Stimulated activated CD4-positive, alpha-beta T cell treated with anti-CD3 and anti-CD28 coated beads, Interleukin-4, amount 100 ng/mL, for 24 hours (primary cell): ENCODE measurements at places on chromosomes 16 and 17.

DNA sequence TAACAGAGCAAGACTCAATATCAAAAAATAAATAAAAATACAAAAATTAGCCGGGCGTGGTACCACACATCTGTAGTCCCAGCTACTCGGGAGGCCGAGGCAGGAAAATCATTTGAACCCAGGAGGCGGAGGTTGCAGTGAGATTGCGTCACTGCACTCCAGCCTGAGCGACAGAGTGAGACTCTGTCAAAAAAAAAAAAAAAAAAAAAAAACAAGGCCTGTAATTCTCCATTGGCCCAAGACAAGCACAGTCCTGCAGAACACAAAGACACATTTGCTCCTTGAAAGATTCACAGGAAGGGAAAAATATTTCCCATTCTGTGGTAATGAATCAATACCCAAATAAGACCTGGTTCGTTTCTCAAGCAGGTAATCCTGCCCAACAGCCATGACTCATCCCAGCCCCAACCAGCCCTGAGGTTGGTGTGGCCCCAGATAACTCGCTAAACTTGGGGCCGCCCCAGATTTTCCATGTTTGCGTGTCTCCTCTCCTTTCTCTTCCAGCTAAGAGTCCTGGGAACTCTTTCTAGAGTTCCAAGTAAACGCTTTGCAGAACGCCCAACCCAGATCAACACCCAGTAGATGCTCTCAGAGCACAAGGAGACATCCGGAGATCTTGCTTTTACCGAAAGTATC is 40.3 kb upstream of the SNN start:
- no peak for DNase-seq

DNA sequence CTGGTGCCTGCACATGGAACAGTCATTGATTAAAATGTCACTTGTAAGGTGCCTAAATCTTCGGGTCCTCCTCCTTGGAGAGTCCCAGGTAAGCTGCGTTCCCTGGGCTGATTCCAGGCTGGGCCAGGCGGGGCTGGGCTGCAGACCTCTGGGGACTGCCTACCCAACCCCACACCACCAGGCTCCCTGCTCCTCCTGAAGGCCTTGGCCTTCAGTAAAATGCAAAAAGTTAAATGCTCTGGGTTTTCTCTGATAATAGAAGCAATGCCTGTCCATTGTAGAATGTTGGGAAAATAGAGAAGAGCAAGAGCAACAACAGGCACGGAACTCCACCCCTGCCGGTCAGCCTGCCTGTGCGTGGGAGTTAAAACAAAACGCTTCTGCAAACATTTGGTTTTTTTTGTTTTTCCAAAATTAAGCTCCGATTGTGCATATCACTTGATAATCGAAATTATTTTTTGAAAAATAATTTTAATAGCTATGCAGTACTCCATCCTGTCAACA is 363.9 kb downstream of the SEC14L1 start:
- no peak for DNase-seq

DNA sequence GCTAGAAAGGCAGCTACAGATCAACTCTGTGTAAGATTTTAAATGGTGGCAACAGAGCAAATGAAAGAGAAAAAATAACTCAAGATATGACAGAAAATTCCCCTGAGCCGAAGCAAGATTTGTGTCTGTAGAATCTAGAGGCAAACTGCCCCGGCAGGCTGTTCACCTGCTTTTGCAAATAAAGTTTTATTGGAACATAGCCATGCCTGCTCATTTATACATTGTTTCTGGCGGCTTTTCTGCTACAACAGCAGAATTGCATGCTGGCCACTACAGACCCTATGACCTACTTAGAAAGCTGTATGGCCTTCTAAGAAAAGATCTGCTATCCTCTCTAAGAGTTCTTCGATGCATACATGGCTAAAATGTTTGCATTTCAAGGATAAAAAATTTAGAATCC is 119.5 kb downstream of the SALL1 start:
- DNase-seq, result no peak

DNA sequence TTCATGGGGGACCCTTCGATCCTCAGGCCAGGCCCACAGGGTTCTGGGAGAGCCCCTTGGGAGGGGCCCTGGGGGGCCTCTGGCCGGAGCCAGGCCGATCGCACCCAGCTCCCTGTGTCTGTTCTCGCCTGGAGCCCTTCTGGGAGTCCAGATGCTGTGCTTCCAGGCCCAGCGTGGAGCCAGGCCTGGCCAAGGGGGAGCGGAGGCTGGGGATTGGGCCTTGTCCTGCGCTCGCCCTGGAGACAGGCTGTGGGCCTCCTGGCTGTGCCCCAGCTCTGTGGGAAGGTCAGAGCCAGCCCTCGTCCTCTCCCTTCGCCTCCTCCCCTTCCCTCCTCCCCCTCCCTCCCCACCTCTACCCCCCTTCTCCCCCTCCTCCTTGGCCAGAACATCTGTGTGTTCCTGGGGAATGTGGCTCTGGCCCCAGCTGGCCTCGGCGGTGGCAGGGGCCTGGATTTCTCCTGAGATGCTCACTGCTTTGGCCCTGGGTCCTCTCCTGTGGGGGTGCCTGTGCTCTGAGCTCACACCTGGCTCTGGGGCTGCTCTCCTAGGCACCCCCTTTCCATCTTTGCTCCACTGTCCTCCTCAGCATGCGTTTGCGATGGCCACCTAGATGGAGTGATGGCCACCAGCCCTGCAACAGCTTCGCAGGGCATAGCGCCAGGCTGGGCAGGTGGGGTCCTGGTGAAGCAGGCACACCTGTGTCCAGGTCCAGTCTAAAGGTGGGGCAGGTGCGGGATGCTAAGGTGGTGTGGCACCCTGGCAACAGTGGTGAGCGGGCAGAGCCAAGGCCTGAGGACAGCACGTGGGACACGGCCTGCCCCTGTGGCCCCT is 90.6 kb upstream of the CIBAR2 start:
- no peak for DNase-seq

DNA sequence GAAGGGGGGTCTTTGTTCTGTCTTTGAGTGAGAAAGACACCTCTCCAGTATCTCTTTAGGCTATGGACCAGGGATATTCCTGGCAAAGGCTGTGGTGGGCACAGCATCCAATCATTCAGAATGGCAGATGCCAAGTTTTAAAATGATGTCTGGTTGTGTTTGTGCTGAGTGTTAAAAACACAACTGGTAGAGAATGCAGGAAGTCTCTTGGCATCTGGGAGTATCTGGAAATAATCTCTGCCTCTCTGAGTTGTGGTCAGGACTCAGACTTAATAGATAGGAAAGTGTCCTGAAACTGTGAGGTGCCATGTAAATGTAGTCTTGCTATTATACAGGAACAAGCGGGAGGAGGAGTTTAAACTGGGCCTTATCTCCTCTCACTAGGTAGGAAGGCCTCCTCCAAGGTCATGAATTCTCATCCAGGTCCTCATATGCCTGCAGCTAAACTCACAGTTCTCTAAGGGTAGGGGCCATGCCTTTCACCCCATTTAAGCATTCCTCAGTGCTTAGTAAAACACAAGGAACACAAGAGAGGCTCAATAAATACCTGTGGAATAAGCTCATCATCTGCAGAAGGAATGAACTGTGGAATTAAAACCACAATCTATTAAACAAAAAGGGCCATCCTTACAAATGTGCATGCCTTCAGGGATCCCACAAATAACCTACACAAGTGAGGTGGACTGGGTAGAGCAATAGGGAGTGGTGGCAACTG is 317.6 kb downstream of the CBLN1 start:
- no peak for DNase-seq

GRCh38 chr16:85717393-85718152 is 28.8 kb upstream of the GINS2 start:
- peak; percentile 71 for DNase-seq

GRCh38 chr17:41915020-41915419 is 3.7 kb downstream of the ACLY start:
- no peak for DNase-seq

DNA sequence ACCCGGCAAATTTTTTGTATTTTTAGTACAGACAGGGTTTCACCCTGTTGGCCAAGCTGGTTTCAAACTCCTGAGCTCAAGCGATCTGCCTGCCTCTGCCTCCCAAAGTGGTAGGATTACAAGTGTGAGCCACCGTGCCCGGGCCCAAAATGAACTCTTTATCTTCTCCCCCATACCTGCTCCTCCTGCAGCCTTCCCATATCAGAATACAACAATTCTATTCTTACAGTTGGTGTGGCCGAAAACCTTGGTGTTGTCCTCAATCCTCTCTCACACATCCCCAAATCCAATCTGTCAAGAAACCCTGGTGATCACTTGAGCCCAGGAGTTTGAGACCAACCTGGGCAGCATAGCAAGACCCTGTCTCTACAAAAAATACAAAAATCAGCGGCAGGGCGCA is 19.5 kb upstream of the SPN start:
- no peak for DNase-seq

DNA sequence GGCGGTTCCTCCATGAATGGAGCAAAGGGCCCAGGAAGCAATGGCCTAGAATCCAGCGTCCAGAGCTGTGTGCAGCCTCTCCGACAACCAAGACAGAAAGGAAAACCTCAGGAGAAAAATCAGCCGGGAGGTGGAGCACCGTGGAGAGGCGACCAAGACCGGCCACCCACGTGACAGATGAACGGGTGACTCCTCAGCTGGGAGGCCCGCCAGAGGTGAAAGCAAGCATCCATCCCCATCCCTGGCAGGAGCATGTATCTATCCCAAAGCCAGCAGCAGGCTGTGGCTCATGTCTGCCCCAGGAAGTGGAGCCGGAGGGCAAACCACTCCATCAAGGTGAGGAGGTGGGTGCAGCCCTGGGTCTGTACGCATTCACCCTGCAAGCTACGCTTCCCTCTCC is 52.1 kb downstream of the FOXL1 start:
- no peak for DNase-seq

DNA sequence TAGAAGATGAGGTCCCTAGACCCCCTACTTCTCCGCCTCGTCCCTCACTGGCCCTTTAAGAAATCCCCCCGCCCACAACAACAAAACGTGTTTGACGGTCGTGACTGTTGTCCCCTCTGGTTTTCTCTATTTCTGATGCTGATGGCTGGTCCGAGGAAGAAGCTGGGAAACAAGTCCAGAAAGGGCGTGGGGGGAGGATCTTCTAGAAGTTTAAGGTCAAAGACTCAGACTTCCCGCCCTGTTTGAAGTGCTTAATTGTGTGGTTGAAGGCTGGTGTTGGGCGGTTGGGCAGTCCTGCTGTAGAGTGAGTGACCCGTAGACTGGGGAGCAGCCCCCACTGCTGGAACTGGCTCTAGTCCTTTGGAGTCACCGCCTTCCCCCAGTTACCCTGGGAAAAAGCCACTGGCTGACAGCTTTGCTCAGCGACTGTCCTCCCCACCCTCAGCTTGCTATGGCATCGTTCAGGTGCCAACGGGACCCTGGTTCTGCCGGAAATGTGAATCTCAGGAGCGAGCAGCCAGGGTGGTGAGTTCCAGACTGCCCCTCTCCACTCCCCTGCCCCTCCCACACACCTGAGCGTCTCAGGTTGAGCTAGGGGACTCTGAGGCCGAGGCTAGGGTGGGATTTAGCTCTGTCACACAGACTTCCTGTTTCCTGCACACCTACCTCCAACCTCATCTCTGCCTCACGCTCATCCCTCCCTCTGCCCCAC is 1.6 kb downstream of the MLLT6 start:
- peak; percentile 41 for DNase-seq

DNA sequence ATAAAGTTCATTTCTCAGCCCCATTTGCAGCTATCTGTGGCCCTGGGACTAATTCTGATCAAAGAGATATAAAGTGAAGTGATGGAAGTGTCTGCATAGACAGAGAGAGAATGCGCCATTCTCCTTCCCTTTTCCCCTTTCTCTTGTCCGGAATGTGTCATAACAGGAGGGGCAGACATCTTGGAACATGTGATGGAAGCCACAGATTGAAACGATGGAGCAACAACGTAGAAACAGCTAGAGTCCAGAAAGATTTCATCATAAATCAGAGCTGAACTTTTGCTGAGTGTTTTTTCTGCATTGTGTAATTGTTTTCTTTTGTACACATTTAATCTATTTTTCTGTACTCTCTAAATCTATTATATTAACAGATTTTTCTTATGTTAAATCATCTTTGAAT is 11.3 kb downstream of the ASGR1 start:
- no peak for DNase-seq

DNA sequence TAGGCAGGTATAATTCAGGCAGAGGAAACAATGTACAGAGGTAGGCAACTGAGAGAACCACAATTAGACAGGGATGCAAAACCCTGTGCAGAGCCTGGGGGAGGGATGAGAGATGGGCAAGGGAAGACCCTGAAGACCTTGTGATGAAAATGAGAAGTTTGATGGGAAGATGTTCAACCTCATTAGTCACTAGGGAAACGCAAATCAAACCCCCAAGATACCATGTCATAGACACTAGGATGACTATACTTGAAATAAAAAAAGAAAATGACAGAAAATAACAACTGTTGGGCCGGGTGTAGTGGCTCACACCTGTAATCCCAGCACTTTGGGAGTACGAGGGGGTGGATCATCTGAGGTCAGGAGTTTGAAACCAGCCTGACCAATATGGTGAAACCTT is 813.1 kb downstream of the CDH11 start:
- DNase-seq, result no peak

GRCh38 chr17:48868916-48869500 is 23.6 kb upstream of the ATP5MC1 start:
- no peak for DNase-seq

DNA sequence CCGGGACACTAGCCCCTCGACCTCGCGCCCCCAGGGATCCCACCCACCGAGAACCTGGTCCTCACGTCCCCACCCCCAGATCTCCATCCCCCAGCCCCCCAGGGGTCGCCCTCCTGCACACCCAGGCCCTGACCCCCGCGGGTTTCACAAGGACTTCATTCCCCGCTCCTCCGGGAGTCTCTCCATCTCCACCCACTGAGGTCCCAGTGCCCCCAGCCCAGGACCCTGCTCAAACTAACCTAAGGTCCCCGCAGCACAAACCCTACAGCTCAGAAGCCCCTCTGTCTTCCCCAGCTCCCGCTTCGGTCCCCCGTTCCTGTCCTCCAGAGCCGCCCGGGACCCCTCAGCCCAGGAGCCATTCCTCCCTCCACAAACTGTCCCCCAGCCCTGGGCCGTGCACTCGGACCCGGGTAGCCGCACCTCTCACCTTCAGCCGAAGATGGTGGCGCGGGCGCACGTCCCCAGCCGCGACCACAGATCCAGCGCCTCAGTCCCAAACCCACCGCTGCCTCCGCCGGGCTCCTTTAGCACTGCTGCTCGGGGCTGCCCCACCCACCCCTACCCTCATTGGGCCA is at the start of gene MYH10:
TSS of gene MYH10 (minus strand) at position 499 of the 575 bp plus-strand sequence. CDS start 7,479 bp downstream, outside the sequence.
- no peak for DNase-seq

- no peak for DNase-seq
These were observed 146.1 kb downstream of the SKAP1 start for GRCh38 chr17:48283907-48284306.
